ENCODE measurements at places on chromosomes 2 and 18. TPM values are rescaled to one million over a fixed set of nuclear protein-coding genes. Genes with fewer than 3 reads are reported as not detected.

Gene NIFK
- total RNA-seq: 59.2 TPM

Gene CLEC4F
- 0.31 TPM for total RNA-seq

Gene DRC1
- 18.7 TPM for total RNA-seq

Gene UNC80
- total RNA-seq: 34.8 TPM

DNA sequence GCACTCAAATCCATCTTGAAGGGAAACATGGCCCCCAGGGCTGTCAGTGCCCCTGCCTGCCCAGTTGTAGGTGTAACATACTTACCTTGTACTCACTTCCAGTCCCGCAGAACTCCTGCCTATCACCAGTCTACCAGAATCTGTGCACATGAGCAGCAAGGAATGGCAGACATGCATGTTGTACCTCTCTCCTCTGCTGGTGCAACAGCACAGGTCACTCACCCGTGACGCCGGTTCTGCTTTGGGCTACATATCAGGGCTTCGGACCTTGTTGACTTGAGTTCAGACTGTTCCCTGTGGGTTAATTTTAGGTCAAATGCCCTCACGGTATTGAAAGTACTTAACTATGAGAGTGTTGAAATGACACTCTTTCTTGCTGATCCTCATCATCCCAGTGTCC lies 215.7 kb downstream of the TPGS2 start:
- no peaks in the 10 kb centered on the region for H3K27me3 ChIP-seq
- no peaks in the 10 kb centered on the region for H3K36me3 ChIP-seq
- no peak overlapping the region for H3K4me3 ChIP-seq
- H3K4me1 ChIP-seq: no peaks in the 10 kb centered on the region
- no peak overlapping the region for H3K27ac ChIP-seq

- no peak overlapping the region for H3K4me3 ChIP-seq
- no peaks in the 10 kb centered on the region for H3K36me3 ChIP-seq
- no peak for DNase-seq
- H3K4me1 ChIP-seq: no peaks in the 10 kb centered on the region
- H3K27ac ChIP-seq: no peak overlapping the region
- H3K27me3 ChIP-seq: no peaks in the 10 kb centered on the region
Measured at GRCh38 chr18:59907172-59907571, 7.4 kb downstream of the PMAIP1 start.

- no peaks in the 10 kb centered on the region for H3K27me3 ChIP-seq
- H3K27ac ChIP-seq: no peak overlapping the region
Measured at GRCh38 chr2:67729474-67729873, 332.3 kb downstream of the ETAA1 start.

- DNase-seq: no peak
- H3K4me1 ChIP-seq: no peaks in the 10 kb centered on the region
- H3K27me3 ChIP-seq: no peaks in the 10 kb centered on the region
- H3K27ac ChIP-seq: no peak overlapping the region
Measured at GRCh38 chr18:32461709-32462272, 8.9 kb downstream of the GAREM1 start.

DNA sequence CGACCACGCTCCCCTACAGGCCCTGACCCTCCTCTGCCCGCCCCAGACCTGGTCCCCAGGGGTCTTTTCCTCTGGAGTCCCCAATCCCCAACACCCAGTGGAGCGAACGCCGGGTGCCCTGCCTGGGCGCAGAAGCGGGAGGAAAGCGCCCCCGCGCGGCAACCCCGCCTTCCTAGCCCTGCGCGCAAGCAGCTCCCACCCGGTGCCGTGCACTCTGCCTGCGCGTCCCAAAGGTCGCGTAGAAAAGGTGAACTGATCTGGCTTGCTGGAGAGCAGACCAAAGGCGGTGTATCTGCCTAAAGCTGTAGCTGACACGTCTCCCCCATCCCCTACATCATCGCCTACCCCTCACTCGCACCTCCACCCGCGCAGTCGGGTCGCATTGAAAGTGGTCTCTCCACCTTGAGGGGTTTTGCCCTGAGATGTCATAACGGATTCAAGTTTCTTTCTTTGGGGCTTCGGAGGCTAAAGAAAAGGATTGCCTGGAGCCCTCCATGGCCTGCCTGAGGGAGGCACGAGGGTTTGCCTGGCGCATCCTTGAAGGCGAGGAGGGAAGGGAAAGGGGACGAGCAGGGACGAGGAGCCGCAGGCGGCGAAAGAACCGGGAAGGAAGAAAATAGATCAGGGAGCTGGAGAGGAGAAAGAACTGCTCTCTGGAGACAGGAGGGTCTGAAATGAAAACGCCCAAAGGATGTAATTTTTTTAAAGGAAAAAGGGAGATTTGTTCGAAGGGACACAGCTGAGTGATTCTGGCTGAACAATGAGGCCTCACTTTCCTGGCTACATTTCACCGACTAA lies 5.8 kb downstream of the GAD1 start:
- DNase-seq: peak; percentile 54
- H3K36me3 ChIP-seq: no peaks in the 10 kb centered on the region
- no peaks in the 10 kb centered on the region for H3K27me3 ChIP-seq
- peaks cover 53% of the 10 kb centered on the region for H3K4me1 ChIP-seq
- no peak overlapping the region for H3K4me3 ChIP-seq

DNA sequence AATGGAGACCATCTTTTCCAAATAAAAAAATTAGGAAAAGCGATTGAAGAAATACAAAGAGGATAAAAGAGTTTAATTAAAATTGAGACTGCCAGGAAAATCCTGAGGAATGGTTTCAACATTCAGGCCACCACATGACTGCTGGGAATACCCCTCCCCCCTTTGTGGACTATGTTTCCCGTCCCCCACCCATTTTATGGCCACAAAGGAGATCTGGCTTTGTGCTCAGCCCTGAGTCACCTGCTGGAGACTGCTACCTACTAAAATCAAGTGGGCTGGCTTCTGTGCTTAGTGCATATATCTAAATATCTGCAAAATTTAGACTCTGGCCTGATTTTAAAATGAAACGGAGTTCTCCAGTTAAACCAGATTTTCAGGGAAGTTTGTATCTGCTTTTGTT lies 10.1 kb downstream of the RND3 start:
- H3K4me3 ChIP-seq: no peak overlapping the region
- H3K4me1 ChIP-seq: no peaks in the 10 kb centered on the region
- H3K36me3 ChIP-seq: no peaks in the 10 kb centered on the region

GRCh38 chr18:73594749-73595148 lies 552.9 kb downstream of the FBXO15 start:
- H3K36me3 ChIP-seq: no peaks in the 10 kb centered on the region
- no peak overlapping the region for H3K4me3 ChIP-seq
- no peak for DNase-seq
- H3K4me1 ChIP-seq: no peaks in the 10 kb centered on the region
- no peak overlapping the region for H3K27ac ChIP-seq
- no peaks in the 10 kb centered on the region for H3K27me3 ChIP-seq

DNA sequence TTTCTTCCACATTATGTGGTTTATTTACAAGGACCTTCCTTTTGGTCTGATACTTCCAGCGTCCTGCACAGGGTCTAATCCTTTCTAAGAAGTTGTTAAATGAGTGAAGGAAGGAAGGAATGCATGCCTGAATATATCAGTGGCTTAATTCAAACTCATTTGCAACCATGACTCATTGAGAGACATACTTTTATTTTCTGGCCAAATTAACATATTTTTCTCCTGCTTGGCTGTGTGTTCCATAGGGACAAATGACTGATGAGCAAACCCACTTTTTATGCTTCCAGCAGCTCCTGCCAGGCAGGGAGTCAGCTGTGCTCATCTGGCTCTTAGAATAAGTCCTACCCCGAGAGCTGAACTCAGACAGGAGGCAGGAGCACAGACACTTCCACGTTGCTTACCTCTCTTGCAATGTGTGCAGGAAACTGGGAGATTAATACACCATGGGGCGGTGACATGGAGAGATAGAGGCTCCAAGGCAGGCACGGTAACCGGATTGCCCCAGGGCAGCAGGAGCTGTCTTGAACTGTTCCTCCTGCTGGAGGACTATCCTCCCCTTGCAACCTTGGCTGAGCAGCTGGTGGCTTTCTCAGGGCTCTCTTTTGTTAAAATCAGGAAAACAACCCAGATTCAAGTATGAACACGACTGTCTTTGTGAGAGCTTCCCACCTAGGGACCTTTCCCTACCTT lies 667.5 kb upstream of the HS6ST1 start:
- no peak overlapping the region for H3K4me3 ChIP-seq
- DNase-seq: no peak
- no peak overlapping the region for H3K27ac ChIP-seq
- no peaks in the 10 kb centered on the region for H3K4me1 ChIP-seq
- H3K36me3 ChIP-seq: no peaks in the 10 kb centered on the region
- H3K27me3 ChIP-seq: no peaks in the 10 kb centered on the region

DNA sequence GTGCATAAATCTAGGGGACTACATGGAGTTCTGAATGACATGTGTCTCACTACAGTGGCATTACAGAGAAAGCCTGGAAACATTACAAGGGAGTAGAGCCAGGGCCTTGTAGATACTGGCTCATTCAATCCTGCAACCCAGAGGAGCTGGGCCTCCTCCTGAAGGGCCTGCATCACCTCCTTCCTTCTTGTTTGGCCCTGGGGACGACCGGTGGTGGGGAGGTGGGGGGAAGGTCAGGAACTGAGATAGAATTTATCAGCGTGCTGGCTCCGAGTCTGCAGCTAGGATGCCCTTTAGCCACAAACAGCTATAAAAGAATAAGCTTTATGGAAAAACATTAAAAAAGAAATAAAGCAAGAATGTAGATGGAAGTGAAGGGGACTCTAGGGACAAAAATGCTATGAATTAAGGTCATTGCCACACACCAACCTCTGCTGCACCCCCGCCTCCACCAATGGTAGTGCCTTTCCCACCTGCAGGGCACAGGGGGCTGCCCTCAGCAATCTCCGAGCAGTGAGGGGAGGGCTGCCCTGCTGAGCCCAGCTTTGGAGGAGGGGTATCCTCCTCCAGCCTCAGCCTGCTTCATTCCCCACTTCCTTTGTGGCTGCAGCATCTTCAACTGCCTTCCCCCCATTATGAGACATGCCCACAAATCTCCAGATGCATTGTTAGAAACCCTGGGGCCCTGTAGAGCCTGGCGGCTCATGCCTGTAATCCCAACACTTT lies 149.0 kb downstream of the MSH2 start:
- DNase-seq: no peak
- no peaks in the 10 kb centered on the region for H3K27me3 ChIP-seq
- no peak overlapping the region for H3K27ac ChIP-seq
- no peaks in the 10 kb centered on the region for H3K36me3 ChIP-seq
- no peaks in the 10 kb centered on the region for H3K4me1 ChIP-seq

GRCh38 chr2:177261116-177262060 lies 3.1 kb downstream of the NFE2L2 start:
- peak overlapping the region; percentile 16 for H3K4me3 ChIP-seq
- H3K4me1 ChIP-seq: peaks cover 43% of the 10 kb centered on the region
- peak overlapping the region; percentile 100 for H3K27ac ChIP-seq
- no peak for DNase-seq

GRCh38 chr2:108533832-108534583 lies at the start of gene LIMS1:
Gene LIMS1, plus strand, starts transcription at chr2:108534470. Its CDS starts 93 bp downstream, at chr2:108534563.
- peaks cover 3% of the 10 kb centered on the region for H3K4me1 ChIP-seq
- peak; percentile 95 for DNase-seq
- no peaks in the 10 kb centered on the region for H3K36me3 ChIP-seq
- H3K27me3 ChIP-seq: no peaks in the 10 kb centered on the region

DNA sequence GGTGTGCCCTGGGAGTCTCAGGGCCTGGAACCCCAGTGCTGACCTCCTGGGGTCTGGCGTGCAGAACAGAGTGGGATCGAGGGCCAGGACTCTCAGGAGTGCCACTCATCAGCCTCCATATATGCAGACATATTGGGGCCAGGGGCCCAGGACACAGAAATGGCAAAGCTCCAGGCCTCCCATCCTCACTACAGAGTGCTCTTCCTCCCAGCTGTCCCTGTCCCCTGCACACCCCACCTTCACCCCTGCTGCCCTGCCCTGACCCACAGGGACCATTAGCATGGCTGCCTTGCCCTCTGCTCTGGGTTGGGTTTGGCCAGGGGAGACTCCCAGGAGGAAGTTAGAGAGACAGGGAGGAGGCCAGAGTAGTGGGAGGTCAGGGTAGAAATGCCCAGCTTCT lies 2.8 kb downstream of the TEX51 start:
- H3K4me3 ChIP-seq: no peak overlapping the region
- no peaks in the 10 kb centered on the region for H3K27me3 ChIP-seq

DNA sequence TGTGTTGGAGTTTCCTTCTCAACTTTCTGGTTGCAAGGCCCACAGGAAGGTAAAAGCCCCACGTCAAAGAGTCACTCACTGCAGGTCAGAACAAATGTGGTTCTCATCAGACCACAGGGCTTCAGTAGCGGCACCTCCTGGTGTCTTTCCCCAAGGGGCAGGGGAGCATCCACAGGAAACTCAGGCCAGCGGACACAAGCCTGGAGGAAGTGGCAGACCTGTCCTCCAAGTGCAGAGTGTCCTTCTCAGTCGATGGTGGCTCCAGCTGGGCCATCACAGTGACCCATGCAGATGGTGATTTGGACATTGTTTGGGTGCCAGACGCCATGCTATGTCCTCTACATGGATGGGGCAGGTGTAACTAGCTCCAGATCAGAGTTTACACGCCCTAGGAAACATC lies 84.9 kb downstream of the ACKR3 start:
- H3K4me3 ChIP-seq: no peak overlapping the region
- H3K27ac ChIP-seq: no peak overlapping the region
- DNase-seq: no peak
- no peaks in the 10 kb centered on the region for H3K27me3 ChIP-seq
- H3K4me1 ChIP-seq: no peaks in the 10 kb centered on the region

DNA sequence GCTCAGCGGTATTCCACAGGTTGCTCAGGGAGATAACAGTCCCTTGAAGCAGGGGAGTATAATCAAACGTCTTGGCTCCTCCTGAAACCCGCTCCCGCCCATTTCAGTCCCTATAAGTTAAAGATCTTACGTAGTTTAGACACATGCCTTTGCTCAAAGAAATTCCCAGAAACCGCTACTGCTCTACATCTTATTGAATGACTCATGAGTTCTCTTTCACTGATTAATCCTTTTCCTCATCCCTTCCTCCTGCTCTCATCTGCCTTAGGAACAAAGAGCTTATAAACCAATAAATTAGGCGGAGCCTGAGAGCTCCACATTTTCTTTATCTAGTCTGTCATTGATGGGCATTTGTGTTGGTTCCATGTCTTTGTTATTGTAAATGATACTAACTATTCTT lies 4.2 kb upstream of the SERPINB4 start:
- no peak for DNase-seq
- H3K4me3 ChIP-seq: no peak overlapping the region
- no peak overlapping the region for H3K27ac ChIP-seq
- no peaks in the 10 kb centered on the region for H3K4me1 ChIP-seq

GRCh38 chr18:48762836-48763718 lies 187.7 kb downstream of the SMAD7 start:
- peaks cover 3% of the 10 kb centered on the region for H3K4me1 ChIP-seq
- no peak overlapping the region for H3K27ac ChIP-seq
- no peak overlapping the region for H3K4me3 ChIP-seq
- H3K27me3 ChIP-seq: no peaks in the 10 kb centered on the region

- no peak overlapping the region for H3K27ac ChIP-seq
- no peak overlapping the region for H3K4me3 ChIP-seq
- H3K36me3 ChIP-seq: no peaks in the 10 kb centered on the region
Measured at GRCh38 chr2:112621790-112622527, 23.8 kb upstream of the SLC20A1 start.

DNA sequence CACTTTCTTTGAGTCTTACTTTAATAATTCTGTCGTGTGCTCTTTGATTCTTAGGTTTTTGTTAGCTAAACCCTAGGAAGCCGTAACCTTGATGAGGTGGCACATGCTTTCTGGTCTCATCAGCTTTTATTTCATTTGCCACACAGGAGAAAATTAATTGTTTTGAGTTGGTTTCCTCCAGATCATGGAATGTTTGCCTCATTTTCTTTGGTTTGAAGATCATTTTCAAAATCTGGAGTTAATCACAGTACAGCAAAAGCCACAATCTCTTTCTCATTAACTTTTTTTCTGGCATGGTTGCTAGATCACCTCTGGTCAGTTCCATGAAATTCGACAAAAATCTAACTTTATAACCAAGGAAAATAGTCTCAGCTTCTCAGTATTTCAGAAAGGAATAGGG lies 182.9 kb downstream of the MYO1B start:
- H3K27ac ChIP-seq: no peak overlapping the region
- no peak for DNase-seq
- no peaks in the 10 kb centered on the region for H3K27me3 ChIP-seq
- H3K4me1 ChIP-seq: no peaks in the 10 kb centered on the region

Data from testis (tissue), 5 donors.